ENCODE measurements at places on chromosomes 11 and 22. TPM values are rescaled to one million over a fixed set of nuclear protein-coding genes. Genes with fewer than 3 reads are reported as not detected.

- DNase-seq = no peak
These were observed 339.9 kb upstream of the KIRREL3 start for GRCh38 chr11:127340438-127340837.

- DNase-seq = peak; percentile 87
These were observed 92.7 kb downstream of the RRM1 start for GRCh38 chr11:4187055-4187988.

- peak; percentile 69 for DNase-seq
These were observed 19.0 kb upstream of the E2F8 start for GRCh38 chr11:19259487-19260345.

ATF4 gene
- total RNA-seq = 946 TPM

PLXNB2 gene
- 130 TPM for total RNA-seq

GRCh38 chr11:72974487-72975205 lies 160.4 kb downstream of the ATG16L2 start:
- no peak for DNase-seq

DNA sequence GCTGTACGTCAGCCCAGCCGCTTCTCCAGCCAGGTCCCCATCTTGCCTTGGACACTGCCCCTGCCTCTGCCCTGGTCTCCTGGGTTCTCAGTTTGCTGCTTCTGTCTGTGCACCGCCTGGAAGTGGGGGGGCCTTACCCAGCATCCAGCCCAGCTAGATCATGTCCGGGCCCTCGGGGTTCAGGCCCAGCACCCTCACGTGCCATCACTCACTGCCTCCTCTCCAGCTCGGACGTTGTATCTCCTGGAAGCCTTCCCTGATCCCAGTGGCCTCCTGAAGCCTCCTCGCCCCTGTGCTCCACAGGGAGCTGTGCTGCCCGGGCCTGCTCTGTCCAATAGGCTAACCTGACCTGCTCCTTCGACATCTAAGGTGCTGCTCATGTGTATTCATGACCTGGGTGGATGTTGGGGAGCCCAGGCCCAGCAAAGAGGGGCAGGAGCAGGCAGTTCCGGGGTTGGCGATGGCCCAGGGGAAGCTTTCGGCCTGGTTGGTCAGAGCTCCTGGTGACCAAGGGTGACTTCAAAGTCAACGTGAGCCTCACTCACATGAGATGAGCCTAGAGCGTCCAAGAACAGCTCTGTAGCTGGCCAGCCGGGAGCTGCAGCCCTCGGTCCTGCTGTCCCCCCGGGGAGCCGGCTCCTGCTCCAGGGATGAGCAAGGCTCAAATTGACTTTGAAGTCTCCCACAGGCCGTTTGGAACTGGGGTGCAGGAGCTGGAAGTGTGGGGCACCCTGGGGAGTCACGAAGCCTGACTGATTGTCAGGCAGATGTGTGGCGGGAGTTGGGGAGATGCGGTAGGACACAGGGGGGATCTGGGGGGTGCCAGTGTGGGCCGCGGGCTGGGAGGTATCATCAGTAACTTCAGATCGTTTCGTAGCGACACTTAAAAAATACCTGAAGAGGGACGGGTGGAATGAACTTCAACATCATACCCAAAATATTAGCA lies 5.2 kb upstream of the ASCL2 start:
- DNase-seq = no peak

GRCh38 chr11:84419616-84420015 lies 1133.4 kb upstream of the CCDC90B start:
- no peak for DNase-seq

GRCh38 chr11:5521540-5521939 lies 5.0 kb upstream of the UBQLNL start:
- no peak for DNase-seq

AGBL2 gene
- total RNA-seq = 0.90 TPM

- no peak for DNase-seq
These were observed 111.3 kb upstream of the MTMR2 start for GRCh38 chr11:96035031-96035739.

GRCh38 chr11:65538915-65539743 lies 14.2 kb downstream of the SCYL1 start:
- no peak for DNase-seq

DNA sequence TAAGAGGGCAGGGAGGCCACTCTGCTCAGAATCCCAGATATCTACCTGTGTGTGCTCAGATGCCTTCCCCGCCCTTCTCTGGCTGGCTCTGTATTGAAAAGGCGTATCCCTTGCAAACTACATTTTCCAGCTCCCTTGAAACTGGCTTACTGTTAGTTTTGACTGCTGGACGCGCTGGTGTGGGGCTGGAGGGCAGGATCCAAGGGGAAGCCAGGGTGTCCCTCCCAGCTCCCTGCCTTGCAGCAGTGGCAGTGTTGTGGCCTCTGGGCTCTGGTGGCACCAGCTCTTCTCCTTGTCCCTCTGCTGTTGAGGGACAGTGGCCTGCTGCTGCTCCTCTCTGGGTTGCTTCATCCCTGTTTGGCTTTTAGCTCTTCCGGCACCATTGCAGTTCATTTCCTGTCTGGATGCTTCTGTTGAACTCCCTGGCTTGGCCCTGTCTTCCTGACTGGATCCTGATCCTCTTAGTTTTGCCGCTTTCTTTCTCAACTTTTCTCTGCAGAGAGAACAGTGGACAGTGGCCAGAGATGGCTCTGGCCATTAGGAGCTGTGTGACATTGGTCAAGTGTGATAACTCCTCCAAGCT lies 107.1 kb upstream of the PARVA start:
- peak; percentile 44 for DNase-seq

DNA sequence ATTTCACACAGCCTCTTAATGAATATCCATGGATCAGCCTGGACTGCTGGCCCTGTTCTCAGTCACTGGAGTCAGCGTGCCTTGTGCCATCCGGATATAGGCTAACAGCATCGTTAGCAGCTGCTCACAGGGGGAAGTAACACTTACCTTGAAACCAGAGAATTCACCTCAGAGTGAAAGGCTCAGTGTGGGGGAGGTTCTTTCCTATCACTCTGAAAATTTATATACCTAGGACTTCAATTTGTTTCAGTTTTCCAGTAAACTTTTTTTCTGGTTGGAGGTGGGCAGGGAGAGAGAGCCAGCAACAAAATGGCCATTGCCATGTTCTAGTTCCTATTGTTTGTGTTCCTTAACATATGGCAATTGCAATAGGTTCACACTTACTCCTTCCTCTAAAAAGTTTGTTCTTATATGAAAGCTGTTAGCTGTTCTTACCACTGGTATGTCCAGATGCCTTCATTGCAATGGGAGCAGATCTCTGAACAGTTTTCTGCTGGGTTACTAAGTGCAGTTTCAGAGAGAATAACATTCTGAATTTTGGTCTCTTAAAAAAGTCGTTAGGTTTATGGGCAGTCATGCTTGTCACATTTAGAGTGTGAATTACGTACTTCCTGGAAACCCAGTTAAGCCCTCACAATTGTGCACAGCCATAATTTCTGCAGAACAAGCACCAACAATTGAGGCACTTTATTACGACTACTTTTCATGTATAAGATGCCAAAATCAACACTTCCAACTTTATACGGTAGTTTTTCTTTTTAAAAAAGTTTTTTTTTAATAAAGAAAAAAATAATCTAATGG lies 247.6 kb downstream of the CADM1 start:
- DNase-seq = no peak

GRCh38 chr22:36982136-36982535 lies 37.1 kb downstream of the TST start:
- no peak for DNase-seq

- DNase-seq = no peak
These were observed 1401.0 kb downstream of the BRD1 start for GRCh38 chr22:48426466-48427380.

DNA sequence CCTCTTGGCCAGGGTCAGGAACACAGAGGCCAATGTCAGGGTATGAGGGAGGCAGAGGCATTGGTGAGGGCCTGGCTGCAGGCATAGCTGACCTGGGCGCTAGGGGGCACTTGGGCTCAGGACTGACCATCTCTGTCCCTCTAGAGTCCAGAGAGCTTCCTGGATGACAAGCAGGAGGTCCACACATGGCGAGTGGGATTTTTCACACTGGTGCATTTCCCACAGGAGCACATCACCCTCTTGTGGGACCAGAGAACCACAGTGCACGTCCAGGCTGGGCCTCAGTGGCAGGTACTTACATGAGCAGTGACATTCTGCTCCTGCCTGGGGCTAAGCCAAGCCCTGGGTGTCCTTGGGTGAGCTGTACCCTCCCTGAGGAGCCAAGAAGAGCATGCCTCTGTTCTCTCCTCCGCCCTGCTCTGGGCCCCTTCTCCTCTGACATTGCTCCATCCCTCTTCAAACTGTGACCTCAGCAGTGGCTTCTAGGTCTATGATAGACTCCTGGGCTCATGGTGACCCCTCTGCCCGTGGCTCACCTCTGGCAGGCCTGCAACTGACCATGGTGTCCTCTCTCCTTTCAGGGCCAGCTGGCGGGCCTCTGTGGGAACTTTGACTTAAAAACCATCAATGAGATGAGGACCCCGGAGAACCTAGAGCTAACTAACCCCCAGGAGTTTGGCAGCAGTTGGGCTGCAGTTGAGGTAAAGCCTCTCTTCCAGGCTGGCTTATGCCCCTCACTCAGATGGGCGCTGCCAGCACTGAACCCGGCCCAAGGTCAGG lies 46.6 kb downstream of the OTOG start:
- no peak for DNase-seq

DNA sequence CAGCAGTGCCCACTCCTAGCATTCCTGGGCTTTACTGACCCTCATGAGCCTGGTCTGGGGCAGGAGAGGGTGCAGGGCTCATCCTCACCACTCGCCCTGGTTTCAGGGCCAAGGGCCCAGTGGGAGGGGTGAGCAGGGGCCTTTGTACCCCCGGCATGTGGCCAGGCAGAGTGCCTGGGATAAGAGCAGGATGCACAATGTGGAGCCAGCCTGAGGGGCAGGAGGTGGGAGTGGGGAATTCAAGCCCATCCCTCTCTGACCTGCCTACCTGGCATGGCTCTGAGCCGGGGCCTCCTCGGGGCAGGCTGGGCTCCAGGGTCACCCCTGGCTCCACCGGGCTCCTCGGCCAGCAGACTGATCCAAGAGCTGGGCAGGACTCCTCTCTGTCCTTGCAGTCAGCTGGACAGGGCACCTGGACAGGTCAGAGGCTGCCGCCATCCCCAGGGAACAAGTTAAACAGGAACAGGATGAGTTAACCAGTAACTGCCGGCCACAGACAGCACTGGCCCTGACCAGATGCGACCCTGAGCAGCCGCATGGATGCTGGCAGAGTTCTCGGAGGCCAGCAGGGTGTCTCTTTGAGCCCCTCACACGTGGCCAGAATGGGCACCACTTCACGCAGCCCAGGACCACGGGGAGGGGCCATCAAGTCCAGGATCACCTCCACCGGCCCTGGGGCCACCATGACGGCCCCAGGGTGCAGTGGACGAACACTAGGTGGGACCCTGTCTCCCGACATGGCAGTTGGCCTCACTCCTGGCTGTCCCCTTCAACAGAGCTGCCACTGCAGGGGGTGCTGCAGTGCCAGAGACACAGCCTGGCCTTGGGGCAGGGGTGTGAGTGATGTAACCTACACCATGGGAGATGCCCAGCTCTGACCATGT lies 5.0 kb downstream of the SIGIRR start:
- DNase-seq = no peak

B3GAT1 gene
- total RNA-seq = not detected

- DNase-seq = no peak
These were observed 1.2 kb downstream of the CNIH2 start for GRCh38 chr11:66279092-66279734.

- DNase-seq = no peak
These were observed 9.0 kb downstream of the PAMR1 start for GRCh38 chr11:35516403-35516802.

DNA sequence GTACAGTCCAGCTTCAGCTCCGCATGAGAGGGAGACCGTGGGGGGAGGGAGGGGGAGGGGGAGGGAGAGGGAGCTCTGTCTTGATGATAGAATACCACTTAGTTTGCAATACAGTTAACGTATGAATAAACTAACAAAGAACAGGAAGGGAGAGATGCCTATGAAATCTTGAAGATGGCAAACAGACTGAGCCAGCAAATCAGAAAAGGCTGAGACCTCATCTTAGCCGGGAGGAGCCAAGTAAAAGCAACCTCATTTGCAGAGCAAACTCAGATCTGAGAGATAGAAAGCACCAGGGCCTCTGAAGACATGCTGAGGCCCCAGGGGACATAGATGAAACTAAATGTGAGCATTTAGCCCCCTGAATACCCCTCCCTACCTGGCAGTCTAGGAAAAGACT lies 23.0 kb downstream of the APLP2 start:
- DNase-seq = no peak

VPREB1 gene
- not detected for total RNA-seq

MMP12 gene
- total RNA-seq = not detected

GRCh38 chr11:128694618-128695481 lies 978 bp downstream of the FLI1 start:
- DNase-seq = peak; percentile 42

MS4A4E gene
- total RNA-seq = not detected

DDX6 gene
- total RNA-seq = 174 TPM
